Hematopoietic multipotent progenitor cell treated with erythropoietin and hydrocortisone succinate and interleukin-3 and kit ligand, for 6 days (in vitro differentiated cells): ENCODE measurements at places on chromosomes 7 and 10.

- DNase-seq = no peak
Observed at GRCh38 chr7:81173766-81174281, 255.0 kb upstream of the SEMA3C start.

GRCh38 chr7:137287651-137288258 lies 55.8 kb downstream of the PTN start:
- DNase-seq = peak; percentile 15

GRCh38 chr7:156612930-156613329 lies 27.6 kb upstream of the RNF32 start:
- DNase-seq = peak; percentile 51

DNA sequence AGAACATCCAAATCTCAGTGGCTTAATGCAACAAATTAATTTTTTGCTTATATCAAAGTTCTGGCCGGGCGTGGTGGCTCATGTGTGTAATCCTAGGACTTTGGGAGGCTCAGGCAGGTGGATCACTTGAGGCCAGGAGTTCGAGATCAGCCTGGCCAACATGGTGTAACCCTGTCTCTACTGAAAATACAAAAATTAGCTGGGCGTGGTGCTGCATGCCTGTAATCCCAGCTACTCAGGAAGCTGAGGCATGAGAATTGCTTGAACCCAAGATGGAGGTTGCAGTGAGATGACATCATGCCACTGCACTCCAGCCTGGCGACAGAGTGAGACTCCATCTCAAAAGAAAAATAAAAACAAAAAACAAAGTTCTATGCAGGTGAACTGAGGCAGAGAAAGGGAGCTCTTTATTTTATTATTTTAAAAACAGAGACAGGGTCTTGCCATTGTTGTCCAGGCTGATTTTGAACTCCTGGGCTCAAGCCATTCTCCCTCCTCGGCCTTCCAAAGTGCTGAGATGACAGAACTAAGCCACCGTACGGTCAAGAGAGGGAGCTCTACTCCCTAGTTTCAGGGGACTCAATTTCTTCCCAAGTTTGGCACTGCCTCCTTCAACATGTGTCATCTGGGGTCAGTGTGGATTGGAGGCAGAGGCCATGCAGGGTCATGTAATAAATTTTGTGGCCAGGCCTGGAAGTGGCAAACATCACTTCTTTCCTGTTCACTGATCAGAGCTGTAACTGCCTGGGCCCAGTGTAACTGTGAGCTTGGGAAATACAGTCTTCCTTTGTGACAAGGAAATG lies 2.4 kb downstream of the ADCK2 start:
- peak; percentile 74 for DNase-seq

DNA sequence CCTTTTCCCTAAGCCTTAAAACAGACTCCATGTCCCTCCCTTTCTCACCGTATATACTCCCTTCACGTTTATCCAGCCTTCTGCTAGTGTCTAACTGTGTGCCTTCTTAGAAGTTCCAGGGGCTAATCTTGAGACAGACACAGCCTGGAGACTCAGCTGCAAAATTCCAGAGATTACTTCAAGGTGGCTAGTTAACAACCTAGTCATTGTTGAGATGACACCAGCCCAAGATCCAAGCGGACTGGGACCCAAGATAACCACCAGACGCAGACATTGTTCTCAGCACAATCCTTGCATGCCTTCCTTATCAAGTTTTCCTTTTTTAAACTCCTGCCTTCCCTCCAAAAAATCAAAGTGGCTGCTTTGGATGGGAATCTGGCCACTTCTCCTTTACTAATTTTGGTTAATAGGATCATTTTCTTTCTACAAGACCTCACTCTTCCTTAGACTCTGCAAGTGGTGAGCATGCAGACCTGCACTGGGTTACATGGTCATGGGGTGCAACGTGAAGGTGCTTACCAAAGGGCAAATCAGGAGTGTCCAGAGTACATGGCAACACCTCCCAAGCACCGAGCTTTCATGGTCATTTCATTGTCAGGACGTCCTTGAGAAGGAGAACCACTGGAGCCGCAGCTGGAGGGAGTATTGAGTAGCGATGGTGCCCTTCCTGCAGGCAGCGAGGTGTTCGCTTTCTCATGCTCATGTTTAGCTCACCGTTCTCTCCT lies 69.7 kb downstream of the ANLN start:
- no peak for DNase-seq
